ENCODE measurements at places on chromosomes 2 and 18.

DNA sequence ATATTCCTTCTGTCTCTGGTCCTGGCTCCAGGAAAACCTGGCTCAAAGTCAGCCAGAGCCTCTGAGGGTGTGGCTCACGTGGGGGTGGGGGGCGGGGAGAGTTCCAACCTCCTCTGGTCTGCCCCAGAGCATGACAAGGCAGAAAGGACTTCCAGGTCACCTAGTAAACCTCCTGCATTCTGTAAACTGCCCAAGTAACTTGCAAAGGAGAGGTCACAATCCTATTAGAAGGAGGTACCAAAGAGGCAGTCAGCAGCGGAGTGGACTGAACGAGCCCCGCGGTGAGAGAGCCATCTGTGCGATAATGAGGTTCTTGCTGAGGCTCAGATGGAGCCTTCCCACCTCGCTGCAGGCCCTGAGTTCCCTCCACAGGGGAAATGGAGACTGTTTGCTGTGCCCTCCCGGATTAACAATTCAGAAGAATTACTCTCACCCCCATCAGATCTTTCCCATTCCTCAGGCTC is 58.9 kb upstream of the GATA6 start:
- DNase-seq: no peak

DNA sequence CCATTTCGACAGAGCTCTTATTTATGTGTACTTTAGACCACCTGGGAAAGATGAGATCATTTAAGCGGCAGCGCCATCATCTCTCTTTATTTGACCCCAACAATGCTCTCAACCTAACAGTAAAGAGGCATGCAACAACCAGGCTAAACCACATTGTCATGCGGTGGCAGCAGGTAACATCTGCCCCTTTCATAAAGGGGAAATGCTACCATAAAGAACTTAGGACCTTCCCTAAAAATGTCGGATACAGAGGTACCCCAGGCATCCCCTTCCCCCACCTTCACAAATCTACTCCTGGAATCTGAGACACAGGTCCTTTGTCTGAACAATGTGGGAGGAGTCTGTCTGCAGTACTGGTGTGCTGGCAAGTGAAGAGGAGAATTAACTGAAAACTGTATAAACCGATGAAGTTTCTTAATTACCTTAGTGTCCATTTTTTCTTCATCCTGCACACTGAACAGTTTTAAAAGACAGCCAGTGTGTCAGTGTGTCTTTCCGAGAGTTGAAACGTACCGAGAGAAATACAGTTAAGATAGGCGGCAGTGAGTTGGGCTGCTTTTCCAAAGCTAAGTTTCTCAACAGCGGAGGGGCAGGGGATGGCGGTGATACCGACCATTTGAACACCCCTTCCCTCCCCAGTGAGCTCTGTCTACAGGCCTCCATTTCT is 1.9 kb downstream of the MEX3C start:
- no peak for DNase-seq

DNA sequence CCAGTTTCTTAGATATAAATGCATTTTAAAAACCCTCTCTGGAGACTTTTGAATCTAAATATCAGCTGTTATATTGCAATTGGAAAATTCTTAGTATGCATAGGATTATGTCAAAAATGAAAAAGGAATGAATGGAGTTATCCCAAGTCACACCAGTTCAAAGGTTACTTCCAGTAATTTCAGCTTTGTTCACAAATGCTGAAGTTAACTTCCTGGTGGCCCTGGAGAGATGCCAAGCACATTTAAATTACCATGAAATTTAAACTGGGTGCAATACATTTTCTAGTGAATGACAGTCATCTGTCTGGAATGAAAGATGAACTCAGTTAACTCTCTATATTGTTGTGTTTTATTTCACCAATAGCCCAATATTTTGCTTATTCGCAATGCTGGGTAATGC is 753.9 kb downstream of the SUCLG1 start:
- DNase-seq: no peak

- DNase-seq: no peak
Measured at GRCh38 chr18:62196980-62197379, 9.9 kb downstream of the RELCH start.

DNA sequence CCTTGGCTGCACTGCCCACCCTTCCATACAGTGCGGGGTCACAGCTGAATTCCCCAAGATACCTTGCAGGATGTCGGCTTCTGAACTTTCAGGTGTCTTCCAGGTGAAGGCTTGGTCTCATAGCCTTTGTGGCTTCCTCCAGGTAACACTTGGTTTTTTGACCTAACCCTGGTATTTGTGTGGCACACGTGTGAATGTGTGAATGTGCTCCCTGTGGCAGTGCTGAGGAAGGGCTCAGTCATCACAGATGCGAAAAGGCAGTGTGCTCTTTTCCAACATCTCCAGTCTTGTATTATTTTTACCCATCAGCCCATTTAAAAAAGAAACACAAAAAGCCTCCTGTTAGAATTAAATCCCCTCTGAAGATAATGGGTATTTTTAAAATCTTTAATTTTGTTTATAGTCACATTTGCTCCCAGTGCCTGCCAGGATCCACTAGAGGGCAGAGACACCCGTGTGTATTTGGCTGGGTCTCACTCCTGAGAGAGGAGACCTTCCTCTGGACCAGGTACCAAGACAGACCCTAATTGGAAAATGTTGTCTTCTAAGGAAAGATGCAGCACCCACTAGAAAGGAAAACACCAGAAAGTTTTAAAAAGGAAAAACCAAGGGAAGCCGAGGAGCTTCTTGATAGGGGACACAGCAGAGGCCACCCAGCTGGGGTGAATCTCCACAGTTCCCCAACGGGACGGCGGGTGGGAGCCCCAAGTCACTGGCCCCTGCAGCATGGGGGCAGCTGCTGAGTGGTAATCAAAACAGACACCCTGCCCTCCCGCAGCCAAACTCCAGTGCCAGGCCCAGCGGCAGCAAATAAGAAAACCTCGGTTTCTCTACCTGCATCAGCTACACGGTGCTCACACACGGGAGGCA is 27.7 kb downstream of the FAM110C start:
- DNase-seq: no peak
